Gastroesophageal sphincter (tissue), 4 donors: ENCODE measurements at places on chromosomes 16 and 17.

DNA sequence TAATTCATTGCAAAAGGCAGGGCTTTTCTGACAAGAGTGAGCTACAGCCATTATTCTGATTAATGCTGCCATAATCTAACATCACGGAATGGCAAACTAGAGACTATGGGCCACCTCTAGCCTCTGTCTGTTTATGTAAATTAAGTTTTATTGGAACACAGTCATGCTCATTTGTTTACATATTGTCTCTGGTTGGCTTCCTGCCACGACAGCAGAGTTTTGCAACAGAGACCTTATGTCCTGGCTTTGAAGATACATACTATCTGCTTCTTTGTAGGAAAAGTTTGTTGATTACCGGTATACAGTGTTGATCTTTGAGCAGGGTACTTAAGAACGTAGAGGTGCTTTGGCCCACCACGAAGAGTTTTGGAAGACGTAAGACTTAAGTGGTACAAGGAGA is 715.9 kb upstream of the RBFOX1 start:
- no peaks in the 10 kb centered on the region for H3K36me3 ChIP-seq
- no peaks in the 10 kb centered on the region for H3K4me1 ChIP-seq
- peaks cover 10% of the 10 kb centered on the region for H3K27me3 ChIP-seq
- H3K4me3 ChIP-seq: no peak overlapping the region
- no peak overlapping the region for H3K27ac ChIP-seq

DNA sequence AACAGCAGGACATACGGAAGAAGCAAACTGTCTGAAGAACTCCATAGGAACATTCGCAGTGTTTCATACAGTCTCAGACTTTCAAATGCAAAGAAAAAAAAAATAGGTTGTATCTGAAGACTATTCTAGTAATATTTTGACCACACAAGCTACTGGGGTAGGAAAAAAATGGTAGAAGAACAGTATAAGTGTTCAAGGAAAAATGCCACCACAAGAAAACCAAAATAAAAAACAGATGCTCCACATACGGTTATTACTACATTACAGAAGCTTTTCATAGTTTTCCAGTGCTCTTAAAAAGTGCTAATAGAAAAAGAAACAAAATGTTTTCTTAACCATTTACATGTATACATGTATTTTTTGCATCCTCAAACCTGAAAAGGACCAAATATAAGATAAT is 3.7 kb downstream of the NCOR1 start:
- no peaks in the 10 kb centered on the region for H3K27me3 ChIP-seq
- H3K4me3 ChIP-seq: no peak overlapping the region
- H3K27ac ChIP-seq: no peak overlapping the region
- ATAC-seq: no peak

DNA sequence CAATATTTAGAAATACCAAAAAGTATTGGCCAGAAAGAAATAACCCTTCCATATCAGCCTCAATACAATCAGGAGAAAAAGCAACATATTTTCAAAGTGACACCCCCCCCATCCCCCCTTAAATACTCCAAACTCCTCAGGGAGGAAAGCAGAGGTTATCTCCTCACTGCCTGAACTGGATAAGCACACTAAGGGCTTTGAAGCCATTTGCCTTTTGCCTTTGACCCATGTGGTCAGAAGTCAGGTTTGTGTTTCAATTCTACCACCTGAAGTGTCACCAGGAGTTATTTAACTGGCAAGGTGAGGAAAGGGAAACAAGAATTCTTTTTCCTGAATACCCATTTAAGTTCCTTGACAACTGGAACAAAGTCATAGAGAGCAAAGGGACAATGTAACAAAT is 3.5 kb upstream of the VEZF1 start:
- H3K4me3 ChIP-seq: no peak overlapping the region
- ATAC-seq: no peak
- peak overlapping the region; percentile 42 for H3K27ac ChIP-seq
- no peaks in the 10 kb centered on the region for H3K27me3 ChIP-seq

GRCh38 chr17:13001991-13002615 is 15.7 kb downstream of the ELAC2 start:
- H3K4me3 ChIP-seq: no peak overlapping the region
- H3K36me3 ChIP-seq: no peaks in the 10 kb centered on the region
- peaks cover 21% of the 10 kb centered on the region for H3K4me1 ChIP-seq
- H3K27me3 ChIP-seq: no peaks in the 10 kb centered on the region

- no peak overlapping the region for H3K4me3 ChIP-seq
- H3K4me1 ChIP-seq: no peaks in the 10 kb centered on the region
- no peak overlapping the region for H3K27ac ChIP-seq
- H3K27me3 ChIP-seq: no peaks in the 10 kb centered on the region
These were observed 27.9 kb upstream of the HSBP1 start for GRCh38 chr16:83779886-83780285.
